ENCODE measurements at places on chromosomes 1 and 21. TPM values are rescaled to one million over a fixed set of nuclear protein-coding genes. Genes with fewer than 3 reads are reported as not detected.

- no peak overlapping the region for H3K27ac ChIP-seq
- H3K27me3 ChIP-seq, result peaks cover 3% of the 10 kb centered on the region
- H3K4me1 ChIP-seq, result no peaks in the 10 kb centered on the region
These were observed 17.7 kb downstream of the AGT start for GRCh38 chr1:230696218-230696617.

GRCh38 chr1:74835051-74835450 lies 102.1 kb downstream of the TYW3 start:
- H3K4me3 ChIP-seq, result no peak overlapping the region
- H3K27me3 ChIP-seq, result no peaks in the 10 kb centered on the region
- no peaks in the 10 kb centered on the region for H3K4me1 ChIP-seq
- no peaks in the 10 kb centered on the region for H3K36me3 ChIP-seq

- no peak overlapping the region for H3K27ac ChIP-seq
- H3K4me3 ChIP-seq, result no peak overlapping the region
- no peaks in the 10 kb centered on the region for H3K4me1 ChIP-seq
- H3K36me3 ChIP-seq, result no peaks in the 10 kb centered on the region
These were observed 115.7 kb downstream of the KCNJ6 start for GRCh38 chr21:37800456-37801061.

- no peak overlapping the region for H3K4me3 ChIP-seq
- H3K36me3 ChIP-seq, result no peaks in the 10 kb centered on the region
- no peaks in the 10 kb centered on the region for H3K27me3 ChIP-seq
- no peak overlapping the region for H3K27ac ChIP-seq
These were observed 126.7 kb upstream of the POU3F1 start for GRCh38 chr1:38173157-38173831.

DNA sequence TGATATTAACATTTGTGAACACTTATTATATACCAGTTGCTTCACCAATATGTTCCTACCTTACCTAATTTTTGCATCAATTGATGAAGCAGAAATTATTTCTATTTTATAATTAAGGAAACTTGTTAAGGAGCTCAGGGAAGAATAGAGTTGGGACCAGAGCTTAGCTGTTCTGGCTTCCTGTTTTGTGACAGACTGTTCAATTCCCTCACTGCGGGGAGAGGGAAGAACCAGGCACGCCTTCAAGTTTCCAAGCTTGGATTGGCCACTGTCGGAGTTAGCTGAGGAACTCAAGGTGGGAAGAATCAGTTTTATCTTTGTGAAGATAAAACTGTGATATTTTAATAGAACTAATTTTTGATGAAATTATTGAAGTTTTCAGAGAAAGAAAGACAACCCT lies 142.3 kb upstream of the LMO4 start:
- no peak overlapping the region for H3K4me3 ChIP-seq
- no peaks in the 10 kb centered on the region for H3K4me1 ChIP-seq
- DNase-seq, result no peak
- H3K27me3 ChIP-seq, result no peaks in the 10 kb centered on the region

NOS1AP gene
- total RNA-seq, result 0.07 TPM

AIRE gene
- not detected for total RNA-seq

- peaks cover 7% of the 10 kb centered on the region for H3K36me3 ChIP-seq
- H3K4me3 ChIP-seq, result no peak overlapping the region
- no peak overlapping the region for H3K27ac ChIP-seq
- no peak for DNase-seq
These were observed 99.1 kb downstream of the PKN2 start for GRCh38 chr1:88783145-88783544.

GRCh38 chr21:30437010-30437565 lies 3.0 kb upstream of the KRTAP15-1 start:
- no peak overlapping the region for H3K4me3 ChIP-seq
- H3K36me3 ChIP-seq, result no peaks in the 10 kb centered on the region
- H3K27ac ChIP-seq, result no peak overlapping the region
- H3K27me3 ChIP-seq, result no peaks in the 10 kb centered on the region

MATN1 gene
- 0.59 TPM for total RNA-seq

RGS5 gene
- 3.0 TPM for total RNA-seq

GRCh38 chr1:154607106-154607608 lies 829 bp downstream of the ADAR start:
- peaks cover 67% of the 10 kb centered on the region for H3K4me1 ChIP-seq
- H3K27ac ChIP-seq, result peak overlapping the region; percentile 93
- DNase-seq, result no peak
- H3K27me3 ChIP-seq, result no peaks in the 10 kb centered on the region

HTR6 gene
- not detected for total RNA-seq
